HCT116 (cell line): ENCODE measurements at places on chromosomes 7 and 10. TPM values are rescaled to one million over a fixed set of nuclear protein-coding genes. Genes with fewer than 3 reads are reported as not detected.

AGAP9 gene
- total RNA-seq, result 7.4 TPM

NRF1 gene
- total RNA-seq, result 25.9 TPM

SLC16A12 gene
- total RNA-seq, result not detected

SUN3 gene
- total RNA-seq, result 4.5 TPM

UCN3 gene
- total RNA-seq, result not detected

ODAD2 gene
- 20.4 TPM for total RNA-seq

MACC1 gene
- 9.8 TPM for total RNA-seq

CLEC2L gene
- total RNA-seq, result not detected

CLEC5A gene
- total RNA-seq, result 0.32 TPM

CISD1 gene
- total RNA-seq, result 47.3 TPM

UTF1 gene
- total RNA-seq, result not detected

ELN gene
- 0.17 TPM for total RNA-seq

NPY4R gene
- not detected for total RNA-seq

FAM241B gene
- 18.0 TPM for total RNA-seq

WNT8B gene
- total RNA-seq, result not detected

MRLN gene
- not detected for total RNA-seq

STAG3 gene
- 1.2 TPM for total RNA-seq

AS3MT gene
- 0.79 TPM for total RNA-seq

EIF5AL1 gene
- 5.6 TPM for total RNA-seq

AQP1 gene
- 2.0 TPM for total RNA-seq

PANK1 gene
- 6.4 TPM for total RNA-seq
